Effector CD4-positive, alpha-beta T cell (primary cell): ENCODE measurements at places on chromosomes 1 and 21.
A peak's percentile ranks its signal among the peaks of the same experiment; 100 is the strongest.

- no peak for DNase-seq
These were observed 35.2 kb downstream of the LRP8 start for GRCh38 chr1:53292690-53293089.

DNA sequence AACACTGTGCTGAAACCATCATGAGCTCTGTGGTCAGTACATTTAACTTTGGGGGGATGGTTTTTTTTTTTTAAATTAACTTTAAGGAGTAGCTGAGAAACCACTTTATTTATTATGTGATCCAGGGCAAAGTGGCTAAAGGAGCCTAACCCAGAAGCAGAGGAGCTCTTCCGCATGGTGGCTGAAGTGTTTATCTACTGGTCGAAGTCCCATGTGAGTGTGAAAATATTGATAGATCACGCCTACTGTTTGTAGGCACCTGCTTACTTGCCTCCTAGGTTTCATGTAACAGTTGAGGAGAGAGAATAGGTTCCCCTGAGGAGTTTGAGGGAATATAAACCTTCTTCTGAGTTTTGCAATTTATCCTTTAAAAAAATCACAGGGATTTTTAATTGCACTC, 181.4 kb downstream of the ZP4 start:
- no peak for DNase-seq

GRCh38 chr21:32843561-32843960, 72.0 kb upstream of the PAXBP1 start:
- no peak for DNase-seq

GRCh38 chr1:99756598-99756997, 9.8 kb downstream of the FRRS1 start:
- no peak for DNase-seq

- no peak for DNase-seq
These were observed 77.4 kb downstream of the RERE start for GRCh38 chr1:8740034-8740449.

GRCh38 chr1:167328306-167328815, 107.7 kb downstream of the POU2F1 start:
- DNase-seq: no peak

- no peak for DNase-seq
These were observed 4.2 kb downstream of the PLA2G5 start for GRCh38 chr1:20074055-20074724.

DNA sequence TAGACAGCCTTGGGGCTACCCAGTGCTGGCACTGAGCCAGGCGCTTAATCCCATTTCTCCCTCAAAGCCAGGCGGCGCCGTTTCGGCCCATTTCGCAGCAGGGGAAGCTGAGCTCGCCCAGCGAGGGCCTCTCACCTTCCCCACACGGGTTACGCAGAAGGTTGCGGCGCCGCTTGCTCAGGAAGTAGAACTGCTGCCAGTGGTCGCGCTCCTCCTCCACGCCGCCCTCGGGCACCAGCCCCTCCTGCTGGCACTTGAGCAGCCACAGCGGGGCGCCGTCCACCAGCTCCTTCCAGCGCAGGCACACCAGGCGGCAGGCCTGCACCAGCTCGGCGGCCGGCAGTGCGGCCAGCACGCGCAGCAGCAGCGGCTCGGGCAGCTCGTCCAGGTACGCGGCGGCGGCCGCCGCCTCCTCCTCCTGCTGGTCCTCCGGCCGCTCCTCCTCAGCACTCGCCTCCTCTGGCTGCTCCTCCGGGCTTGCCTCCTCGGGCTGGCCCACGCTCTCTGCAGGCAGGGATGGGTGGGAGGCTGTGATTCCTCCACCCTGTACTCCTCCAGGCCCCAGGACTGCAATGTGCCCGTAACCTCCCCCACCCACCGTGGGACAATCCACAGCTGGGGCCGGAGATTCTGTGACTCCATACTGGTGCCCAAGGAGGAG, 3.8 kb downstream of the FBXO2 start:
- peak; percentile 70 for DNase-seq

- no peak for DNase-seq
These were observed 24.6 kb upstream of the FCRL3 start for GRCh38 chr1:157725221-157725577.

GRCh38 chr1:31040038-31040437, 25.5 kb downstream of the PUM1 start:
- DNase-seq: no peak

- DNase-seq: no peak
These were observed 56.9 kb upstream of the ATP2B4 start for GRCh38 chr1:203569490-203570318.

DNA sequence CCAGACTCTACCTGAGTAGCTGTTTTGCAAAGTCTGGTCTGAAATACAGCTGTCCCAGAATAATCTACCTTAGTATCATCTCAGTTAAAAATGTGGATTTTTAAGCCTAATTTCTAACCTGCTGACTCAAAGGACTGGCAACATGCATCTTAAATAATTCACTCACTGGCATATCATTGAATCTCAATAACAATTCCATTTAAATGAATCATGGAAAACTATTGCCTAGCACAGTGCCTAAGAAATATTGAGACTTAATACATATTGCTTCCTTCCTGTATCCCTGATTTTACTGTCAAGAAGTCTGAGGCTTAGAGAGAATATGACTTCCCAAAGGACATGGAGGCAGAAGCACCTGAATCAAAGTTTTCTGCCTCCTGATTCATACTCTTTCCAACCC, 3.1 kb downstream of the CCDC190 start:
- no peak for DNase-seq

GRCh38 chr1:248802454-248802853, 23.3 kb downstream of the SH3BP5L start:
- DNase-seq: no peak

DNA sequence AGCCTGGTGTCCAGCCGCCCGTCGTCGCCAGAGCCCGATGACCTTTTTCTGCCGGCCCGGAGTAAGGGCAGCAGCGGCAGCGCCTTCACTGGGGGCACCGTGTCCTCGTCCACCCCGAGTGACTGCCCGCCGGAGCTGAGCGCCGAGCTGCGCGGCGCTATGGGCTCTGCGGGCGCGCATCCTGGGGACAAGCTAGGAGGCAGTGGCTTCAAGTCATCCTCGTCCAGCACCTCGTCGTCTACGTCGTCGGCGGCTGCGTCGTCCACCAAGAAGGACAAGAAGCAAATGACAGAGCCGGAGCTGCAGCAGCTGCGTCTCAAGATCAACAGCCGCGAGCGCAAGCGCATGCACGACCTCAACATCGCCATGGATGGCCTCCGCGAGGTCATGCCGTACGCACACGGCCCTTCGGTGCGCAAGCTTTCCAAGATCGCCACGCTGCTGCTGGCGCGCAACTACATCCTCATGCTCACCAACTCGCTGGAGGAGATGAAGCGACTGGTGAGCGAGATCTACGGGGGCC, 1.2 kb downstream of the OLIG2 start:
- no peak for DNase-seq

GRCh38 chr1:21669258-21670058, at the start of gene RAP1GAP:
RAP1GAP (minus strand) TSS chr1:21669357; CDS start chr1:21620032, 49,325 bp downstream.
- DNase-seq: peak; percentile 16

DNA sequence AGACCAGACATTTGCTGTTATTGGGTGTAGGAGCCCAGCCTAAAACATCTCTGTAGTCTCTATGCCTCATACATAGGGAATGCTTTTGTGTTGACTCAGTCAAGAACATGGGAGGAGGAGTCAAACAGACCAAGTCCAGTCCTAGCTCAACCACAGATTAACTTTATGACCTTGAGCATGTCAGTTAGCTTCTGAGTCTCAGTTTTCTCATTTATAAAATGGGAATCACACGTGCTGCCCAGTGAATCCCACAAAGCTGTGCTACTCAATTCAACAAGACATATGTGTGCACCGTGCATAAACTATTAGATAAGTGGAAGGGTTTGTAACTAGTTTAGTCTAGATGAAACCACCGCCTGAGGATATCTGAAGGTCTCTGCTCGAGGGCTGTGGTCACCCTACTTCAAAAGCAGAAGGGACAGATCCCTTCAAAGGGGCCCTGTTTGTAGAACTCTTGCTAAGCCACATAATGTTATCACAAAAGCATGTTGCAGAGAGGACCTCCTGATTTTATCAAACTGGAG, 109.5 kb upstream of the NFIA start:
- DNase-seq: no peak

DNA sequence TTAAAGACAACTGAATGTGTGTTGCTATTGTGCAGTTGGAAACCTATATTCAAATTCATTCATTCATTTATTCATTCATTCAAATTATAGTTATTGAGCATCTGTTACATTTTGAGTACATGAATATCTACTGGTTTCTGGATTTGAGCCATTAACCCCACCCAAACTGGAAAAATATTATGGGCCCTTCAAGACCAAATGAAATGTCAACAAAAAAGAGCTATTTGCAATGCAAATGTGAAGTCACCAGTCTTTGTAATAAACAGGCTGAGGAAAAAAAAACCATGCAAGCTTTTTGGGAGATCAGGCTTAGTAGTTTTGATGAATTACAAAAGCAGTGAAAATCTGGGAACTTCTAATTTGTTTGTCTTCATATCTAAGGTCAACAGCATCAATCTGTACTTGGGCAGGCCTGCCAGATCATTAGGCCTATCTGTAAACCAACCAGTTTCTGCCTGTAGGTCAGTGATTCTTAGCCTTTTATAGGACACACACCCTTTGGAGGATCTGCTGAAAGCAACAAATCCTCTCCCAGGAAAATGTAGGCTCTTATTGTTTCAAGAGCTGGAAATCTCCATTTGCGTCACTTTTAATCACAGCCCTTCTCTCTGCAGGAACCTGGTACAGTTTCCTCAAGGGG, 134.7 kb downstream of the FAM78B start:
- DNase-seq: no peak

DNA sequence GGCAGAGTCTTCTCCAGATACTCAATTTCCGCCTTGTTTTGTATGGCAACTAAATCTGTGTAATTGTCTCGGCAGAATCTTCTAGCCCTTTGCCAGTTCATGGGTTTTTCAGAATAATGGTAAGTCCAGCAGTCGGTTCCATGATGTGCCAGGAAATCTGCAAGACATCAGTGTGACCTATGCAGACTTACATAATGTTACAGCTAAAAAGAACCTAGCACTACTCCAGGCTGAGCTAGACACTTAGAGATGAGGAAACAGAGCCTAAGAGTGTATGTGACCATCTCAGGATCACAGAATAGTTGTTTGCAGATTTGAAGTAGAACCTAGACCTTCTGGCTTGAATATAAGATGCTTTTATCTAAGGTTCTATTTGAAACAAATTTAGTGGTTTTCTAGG, 2.8 kb downstream of the SELL start:
- no peak for DNase-seq

GRCh38 chr21:37552496-37553029, 186.0 kb downstream of the DYRK1A start:
- DNase-seq: no peak

- DNase-seq: no peak
These were observed 730 bp downstream of the CDC42SE1 start for GRCh38 chr1:151058692-151059091.

GRCh38 chr1:42979036-42979430, 20.4 kb upstream of the SLC2A1 start:
- DNase-seq: no peak

DNA sequence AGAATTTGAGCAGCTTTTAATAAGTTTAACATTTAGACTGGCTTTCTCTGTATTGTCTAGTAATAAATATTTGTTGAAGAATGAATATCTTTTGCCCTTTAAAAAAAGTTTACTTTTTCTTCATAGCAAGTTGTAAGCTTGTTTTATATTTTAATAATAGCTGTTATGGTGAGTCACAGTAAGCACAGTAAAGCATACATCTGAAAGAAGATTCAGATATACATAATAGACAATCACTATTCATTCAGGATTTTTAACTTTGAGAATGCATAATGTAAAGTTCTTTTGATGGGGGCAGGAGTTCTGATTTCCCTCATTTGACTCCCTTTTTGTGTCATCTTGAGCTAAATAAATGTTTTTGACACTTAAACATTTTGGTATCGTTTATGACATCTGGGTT, 66.0 kb downstream of the ZMYM4 start:
- DNase-seq: no peak

GRCh38 chr1:155085504-155086127, 7.0 kb downstream of the EFNA3 start:
- DNase-seq: peak; percentile 75

DNA sequence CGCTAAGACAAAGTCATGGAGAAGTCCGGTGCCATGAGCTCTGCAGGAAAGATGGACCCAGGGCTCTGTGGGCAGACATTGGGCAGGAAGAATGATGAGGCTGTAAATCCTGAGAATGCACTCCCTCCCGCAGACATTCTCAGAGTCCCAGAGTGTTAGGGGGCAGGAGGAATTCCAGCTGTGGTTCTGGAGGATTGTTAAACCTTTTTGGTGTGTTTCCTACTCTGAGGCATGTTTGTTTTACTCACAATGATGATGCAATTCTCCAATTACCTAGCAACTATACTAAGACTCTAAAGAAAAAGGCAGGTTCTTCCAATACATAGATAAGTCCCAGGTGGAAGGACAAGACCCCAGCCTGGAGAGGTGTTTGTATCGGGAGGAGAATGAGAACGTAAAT, 2.8 kb upstream of the CAPN9 start:
- no peak for DNase-seq

- no peak for DNase-seq
These were observed 253.2 kb downstream of the PTPRC start for GRCh38 chr1:198892065-198892464.

DNA sequence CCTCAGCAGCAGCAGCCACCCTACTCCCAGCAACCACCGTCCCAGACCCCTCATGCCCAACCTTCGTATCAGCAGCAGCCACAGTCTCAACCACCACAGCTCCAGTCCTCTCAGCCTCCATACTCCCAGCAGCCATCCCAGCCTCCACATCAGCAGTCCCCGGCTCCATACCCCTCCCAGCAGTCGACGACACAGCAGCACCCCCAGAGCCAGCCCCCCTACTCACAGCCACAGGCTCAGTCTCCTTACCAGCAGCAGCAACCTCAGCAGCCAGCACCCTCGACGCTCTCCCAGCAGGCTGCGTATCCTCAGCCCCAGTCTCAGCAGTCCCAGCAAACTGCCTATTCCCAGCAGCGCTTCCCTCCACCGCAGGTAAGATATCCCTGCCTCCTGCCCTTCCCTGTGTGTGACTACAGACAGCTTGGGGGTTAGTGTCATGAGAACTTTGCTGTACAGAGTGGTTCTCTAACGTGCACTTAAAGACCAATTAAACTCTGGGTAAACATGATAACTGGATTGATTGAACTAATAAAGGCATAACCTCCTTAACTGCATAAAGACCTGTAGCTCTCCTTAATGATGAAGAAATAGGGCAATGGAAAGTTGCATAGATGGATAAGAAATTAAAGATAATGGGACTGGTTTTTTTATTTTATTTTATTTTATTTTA, 35.6 kb downstream of the ARID1A start:
- no peak for DNase-seq

DNA sequence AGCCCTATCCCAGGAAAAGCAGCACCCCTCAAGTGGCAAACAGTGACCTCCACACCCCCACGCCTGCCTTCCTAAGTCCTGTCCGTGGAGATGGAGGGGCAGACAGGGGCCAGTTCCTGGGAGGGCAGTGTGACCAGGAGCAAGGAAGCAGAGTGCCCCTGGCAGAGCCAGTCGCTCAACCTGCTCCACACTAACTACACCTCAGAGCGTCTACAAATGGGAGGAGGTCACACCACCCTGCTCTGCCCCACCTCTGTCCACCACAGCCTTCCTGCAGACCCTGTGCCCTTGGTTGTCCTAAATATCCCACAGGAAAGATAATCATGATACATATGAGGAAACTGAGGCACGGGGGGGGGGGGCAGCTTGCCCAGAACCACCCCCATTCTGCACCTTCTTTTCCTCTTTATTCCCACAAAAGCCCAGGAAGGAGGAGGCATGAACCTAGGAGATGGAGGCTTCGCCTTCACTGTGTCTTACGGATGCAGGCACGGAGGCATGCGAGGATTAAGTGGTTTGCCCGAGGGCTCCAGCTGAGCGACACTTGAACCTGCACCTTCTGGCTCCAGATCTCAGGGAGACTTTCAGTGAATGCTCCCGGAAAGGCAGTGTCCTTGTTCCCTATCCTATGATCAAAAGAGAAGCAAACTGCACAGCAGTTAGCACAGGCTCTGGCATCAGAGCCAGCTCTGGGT, 42.7 kb upstream of the SELENON start:
- no peak for DNase-seq
